NCI-H460 (cell line): ENCODE measurements at places on chromosomes 7 and 10.

- DNase-seq = peak; percentile 52
These were observed 220.0 kb downstream of the ARHGAP21 start for GRCh38 chr10:24503461-24504320.

DNA sequence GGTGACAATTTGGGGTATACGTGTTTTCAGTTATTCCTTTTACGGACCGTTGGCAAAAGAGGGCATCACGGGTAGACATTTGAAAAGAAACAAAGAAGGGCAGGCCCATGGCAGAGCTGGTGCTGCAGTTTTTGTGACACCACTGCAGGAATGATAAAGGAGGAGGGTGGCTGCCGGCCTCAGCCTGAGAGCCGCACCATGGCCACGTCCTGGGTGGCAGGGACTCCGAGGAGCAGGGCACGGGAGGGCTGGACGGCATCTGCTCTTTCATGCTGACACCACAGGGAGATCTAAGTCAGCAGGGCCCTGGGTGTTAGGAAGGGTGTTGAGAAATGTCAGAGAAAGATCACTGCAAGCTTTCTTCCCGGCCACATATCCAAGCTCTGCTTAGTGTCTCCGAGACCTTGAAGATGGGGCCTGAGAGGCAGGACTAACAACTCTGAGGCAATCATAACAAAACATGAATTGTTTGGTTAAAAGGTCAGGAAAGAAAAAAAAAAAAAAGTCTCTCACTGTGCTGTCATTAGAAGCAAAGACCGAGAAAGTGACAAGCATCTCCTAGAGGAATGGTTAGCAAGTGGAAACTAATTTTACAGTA lies 36.6 kb downstream of the INSYN2A start:
- no peak for DNase-seq

DNA sequence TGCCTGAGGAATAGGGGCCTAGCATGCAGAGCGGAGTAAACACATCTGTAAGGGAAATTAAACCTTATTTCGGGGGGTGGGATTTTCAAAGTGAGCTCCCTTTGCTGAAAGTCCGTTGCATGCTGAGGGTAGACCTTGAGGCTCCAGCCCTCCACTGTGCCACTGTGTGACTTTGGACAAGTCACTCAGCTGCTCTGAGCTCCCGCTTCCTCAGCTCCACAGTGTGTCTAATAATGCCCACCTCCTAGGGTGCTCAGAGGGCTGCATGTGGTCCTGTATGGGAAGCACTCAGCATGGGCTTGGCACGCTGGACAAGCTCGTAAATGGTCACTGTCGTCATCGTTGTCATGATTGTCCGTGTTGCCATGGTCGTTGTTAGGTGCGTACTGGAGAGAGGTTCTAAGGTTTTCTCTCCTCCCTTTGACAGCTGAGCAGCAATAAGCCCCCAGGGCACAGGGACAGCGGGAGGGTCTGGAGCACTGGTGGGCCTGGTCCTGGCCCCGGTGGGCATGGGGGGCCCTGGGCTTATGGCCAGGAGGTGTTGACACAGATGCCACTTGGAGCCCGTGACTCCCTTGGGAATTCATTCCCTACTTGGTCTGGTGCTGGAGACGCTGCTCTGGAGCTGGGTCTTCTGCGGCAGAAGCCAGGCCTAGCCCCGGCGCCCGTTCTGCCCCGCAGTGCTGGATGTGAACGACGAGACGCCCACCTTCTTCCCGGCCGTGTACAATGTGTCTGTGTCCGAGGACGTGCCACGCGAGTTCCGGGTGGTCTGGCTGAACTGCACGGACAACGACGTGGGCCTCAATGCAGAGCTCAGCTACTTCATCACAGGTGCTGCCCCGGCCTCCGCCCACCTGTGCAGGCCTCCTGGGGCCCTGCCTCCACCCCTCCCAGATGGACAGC lies 13.1 kb downstream of the C10orf105 start:
- no peak for DNase-seq

- DNase-seq = no peak
These were observed 167.2 kb upstream of the IMMP2L start for GRCh38 chr7:111729483-111729882.

- DNase-seq = peak; percentile 52
These were observed 36.9 kb downstream of the ASB13 start for GRCh38 chr10:5629303-5630111.

DNA sequence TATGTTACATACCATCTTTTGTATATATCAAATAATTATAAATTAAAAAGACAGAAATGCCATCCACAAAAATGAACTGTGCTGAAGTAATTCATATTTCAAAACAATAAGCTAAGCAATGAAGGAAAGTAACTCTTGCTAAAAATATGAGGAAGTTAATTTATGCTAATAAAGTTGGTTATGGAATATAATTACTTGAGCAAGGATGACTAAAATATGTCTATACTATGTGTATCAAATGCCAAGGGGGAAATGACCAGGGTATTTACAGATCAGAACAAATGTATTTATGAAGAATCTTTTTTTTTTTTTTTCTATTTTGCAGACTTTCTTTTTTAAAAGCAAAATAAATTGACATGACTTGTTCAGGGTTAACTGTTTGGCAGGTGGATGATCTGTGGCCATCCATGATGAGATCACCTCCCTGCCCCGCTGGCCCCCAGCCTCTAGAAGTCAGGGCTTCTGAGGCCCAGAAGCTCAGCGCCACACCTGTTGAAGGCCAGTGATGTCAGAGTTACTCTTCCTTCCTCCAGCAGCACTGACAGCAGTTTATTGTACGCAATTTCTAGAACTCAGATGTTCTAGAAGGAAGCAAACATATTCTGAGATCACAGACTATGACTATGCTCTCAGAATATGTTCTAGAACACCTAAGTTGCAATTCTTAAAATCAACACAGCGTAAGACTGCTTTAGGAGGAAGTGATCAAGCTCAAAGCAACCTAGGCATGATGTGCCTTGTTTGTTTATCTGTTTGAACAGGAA lies 196.1 kb upstream of the KLF14 start:
- DNase-seq = no peak

DNA sequence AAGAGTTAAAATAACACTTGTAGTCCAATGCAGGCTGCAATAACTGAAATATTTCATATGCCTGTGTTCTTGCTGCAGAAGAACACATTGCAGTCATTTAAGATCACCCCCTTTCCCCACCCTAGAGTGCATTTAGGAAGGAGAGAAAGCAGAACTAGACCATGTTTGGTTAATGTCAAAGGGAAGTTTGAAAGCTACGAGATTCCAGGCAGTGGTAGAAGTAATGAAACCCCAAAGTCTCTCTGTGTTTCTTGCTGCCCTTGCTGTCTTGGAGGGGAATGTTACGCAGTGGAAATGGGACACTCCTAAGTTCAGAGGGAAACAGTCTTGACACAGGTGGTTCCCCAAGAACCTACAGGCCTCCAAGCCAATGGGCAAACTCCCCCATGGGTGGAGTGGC lies 242.9 kb downstream of the PTEN start:
- no peak for DNase-seq

DNA sequence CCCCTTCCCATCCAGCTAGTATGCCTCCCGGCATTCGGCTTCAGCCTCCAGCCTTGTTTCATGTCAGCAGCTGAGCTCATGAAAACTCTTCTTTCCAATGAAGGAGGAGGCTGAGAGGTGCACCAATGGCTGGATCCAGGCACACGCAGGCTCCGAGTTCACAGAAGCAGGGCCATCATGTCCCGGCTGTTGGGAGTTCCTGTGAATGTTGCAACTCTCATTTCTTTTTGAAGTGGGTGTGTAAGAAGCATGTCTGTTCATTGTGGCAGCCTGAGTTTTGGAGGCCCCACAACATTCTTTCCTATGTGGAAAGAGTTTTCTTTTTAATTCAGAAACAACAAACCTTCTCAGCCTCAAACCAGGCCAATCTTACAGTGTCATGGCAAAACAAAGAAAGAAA lies 89.7 kb downstream of the PTPRE start:
- no peak for DNase-seq

DNA sequence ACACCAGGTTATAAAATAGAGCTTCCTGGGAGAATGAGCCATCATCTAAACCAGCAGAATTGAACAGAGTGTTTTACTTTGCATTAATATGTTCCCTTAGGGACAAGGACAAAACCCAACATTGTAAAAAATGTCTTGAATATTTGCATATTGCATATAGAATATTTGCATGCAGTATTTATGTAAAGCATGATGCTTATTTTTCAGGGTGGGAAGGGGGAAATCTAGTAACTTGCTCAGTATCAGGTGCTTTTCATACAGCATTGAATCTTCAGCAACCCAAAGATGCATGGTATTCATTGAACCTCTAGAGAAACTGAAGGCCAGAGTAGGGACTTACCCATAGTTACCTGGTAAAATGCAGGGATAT lies 409.2 kb upstream of the ZMIZ1 start:
- DNase-seq = no peak

GRCh38 chr10:61415824-61416223 lies 37.4 kb downstream of the TMEM26 start:
- no peak for DNase-seq

- DNase-seq = no peak
These were observed 330.3 kb upstream of the NPSR1 start for GRCh38 chr7:34327681-34328080.

- DNase-seq = no peak
These were observed 36.6 kb upstream of the FMC1 start for GRCh38 chr7:139304517-139304916.

DNA sequence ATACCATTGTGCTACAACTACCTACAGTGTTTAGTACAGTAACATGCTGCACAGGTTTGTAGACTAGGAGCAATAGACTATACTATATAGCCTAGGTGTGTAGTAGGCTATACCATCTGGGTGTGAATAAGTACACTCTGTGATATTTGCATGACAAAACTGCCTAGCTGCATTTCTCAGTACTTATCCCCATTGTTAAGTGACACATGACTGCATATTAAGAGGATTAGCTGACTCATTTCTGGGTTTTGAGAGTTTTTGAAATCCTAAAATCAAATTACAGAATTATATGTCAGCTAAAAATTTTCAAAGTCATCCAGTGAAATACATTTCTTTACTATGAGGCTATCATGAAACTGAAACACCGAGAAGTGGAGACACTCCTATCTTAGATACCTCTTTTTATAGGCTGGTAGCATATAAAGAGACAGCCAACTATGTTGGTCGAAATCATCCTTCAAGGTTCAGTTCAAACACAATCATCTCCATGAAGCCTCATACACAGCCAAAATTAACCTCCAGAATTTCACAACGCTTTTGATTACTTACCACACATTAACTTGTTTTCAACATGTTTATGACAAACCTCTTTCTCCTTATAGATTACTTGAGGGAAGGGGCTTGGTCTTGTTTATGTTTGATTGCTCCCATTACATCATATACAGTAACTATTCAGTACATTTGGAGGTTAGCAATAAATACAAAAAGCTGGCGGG lies 89.8 kb upstream of the ANK3 start:
- DNase-seq = no peak

GRCh38 chr10:91587710-91588638 lies 44.9 kb downstream of the PPP1R3C start:
- DNase-seq = peak; percentile 83

GRCh38 chr7:132009778-132010177 lies 453.4 kb upstream of the PODXL start:
- DNase-seq = no peak

DNA sequence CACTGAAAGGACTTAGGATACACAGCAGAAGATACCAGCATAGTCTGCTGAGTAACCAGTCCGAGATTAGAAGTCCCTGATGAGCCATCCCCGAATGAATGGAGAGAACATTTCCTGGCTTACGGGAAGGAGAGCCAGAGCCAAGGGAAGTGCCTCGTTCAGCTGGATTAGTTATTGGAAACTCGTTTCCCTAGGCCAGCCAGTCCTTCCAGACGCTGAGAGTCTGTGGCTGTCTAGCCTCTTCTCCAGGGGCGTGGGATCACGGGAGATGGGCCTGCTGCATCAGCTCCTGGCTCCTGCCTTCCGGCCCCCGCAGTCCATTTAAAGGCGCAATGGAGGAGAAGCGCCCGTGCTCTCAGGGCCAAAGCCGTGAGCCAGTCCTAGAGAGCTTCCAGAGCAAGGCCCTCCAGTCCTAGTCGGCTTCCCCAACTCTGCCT lies 712.8 kb downstream of the PARD3 start:
- no peak for DNase-seq

GRCh38 chr7:2985866-2986265 lies 57.8 kb downstream of the CARD11 start:
- DNase-seq = no peak

- no peak for DNase-seq
These were observed 537.6 kb downstream of the TCERG1L start for GRCh38 chr10:130773941-130774340.

GRCh38 chr7:131692131-131692960 lies 135.9 kb upstream of the PODXL start:
- DNase-seq = peak; percentile 23

DNA sequence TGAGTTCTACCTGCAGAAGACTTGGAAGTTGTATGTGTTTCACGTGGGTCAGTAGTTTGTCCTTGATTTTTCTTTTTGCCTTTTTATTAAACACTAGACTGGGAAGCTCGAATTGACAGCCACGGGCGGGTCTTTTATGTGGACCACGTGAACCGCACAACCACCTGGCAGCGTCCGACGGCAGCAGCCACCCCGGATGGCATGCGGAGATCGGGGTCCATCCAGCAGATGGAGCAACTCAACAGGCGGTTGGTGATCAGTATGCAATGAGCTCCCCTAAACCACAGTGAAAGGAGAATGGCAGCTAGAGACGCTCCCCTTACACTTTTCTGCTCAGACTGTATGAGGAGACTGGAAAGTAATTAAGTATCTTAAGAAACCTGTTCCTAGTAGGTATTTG lies 126.7 kb upstream of the STK17A start:
- DNase-seq = no peak

DNA sequence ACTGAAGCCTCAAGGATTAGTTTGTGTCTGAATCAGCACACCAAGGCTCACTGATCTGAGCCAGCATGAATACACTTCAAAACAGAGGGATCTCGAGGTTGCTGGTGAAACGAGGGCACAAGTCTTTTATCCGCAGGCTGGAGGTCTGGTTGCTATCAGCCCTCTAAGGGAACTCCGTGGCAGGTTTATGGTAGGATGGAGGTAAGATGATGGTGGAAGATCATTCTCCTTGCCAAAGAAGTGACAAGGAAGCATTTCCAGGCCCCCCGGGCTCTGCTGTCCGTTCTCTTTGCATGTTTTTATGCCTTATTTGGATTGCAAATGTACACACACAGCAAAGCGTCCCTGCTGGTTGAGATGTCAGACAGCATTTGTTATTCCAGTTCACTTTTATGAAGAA lies 268.3 kb downstream of the ARHGAP12 start:
- DNase-seq = no peak

DNA sequence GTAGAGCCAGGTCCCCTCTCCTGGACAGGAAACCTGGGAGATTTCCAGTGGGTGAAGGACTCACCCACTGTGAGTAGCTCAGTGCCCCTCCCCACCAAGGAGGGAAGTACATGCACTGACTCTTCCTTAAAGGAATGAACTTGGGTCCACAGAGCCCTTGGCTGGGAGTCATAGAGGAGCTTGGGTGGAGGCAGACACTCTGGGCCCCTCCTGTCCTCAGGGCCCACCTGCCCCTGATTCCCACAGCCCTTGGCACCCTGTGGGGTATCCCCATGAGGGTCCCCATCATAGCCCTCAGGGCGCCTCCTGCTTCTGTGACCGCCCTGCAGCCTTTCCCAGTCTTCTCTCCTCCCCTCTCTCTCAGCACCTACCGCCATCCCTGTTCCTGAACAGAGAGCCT lies 3.7 kb downstream of the EN2 start:
- no peak for DNase-seq
